Spinal cord (tissue), 10 donors: ENCODE measurements at places on chromosomes 5 and 9.
A peak's percentile ranks its signal among the peaks of the same experiment; 100 is the strongest.

- peak; percentile 32 for DNase-seq
These were observed 388.3 kb downstream of the PLK2 start for GRCh38 chr5:58071566-58071965.

DNA sequence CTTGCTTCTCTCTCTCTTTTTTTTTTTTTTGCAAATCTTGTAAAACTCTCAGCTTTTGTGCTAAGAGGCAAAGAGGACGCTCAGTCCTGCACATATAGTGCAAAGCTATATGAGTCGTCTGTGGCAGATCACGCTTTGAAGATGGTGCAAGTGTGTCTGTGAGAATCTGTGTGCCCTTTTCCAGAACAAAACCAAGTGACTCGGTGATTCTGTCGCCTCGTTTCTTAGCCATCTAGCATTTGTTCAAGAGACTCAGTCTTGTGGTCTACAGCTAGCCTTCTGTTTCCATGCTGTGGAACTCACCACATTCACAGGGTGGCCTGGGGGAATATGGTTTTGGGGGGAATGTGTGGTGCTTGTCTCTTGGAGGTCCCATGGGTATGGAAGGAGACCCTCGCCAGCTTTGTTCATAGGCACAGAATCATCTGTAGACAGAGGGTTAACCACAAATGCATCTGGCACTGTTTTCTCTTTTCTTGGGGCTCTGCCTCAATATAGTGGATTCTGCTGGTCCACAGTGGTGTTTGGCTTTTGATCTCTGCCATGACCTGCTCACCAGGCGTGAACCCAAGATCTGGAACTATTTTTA, 82.1 kb downstream of the C9orf152 start:
- no peak for DNase-seq

DNA sequence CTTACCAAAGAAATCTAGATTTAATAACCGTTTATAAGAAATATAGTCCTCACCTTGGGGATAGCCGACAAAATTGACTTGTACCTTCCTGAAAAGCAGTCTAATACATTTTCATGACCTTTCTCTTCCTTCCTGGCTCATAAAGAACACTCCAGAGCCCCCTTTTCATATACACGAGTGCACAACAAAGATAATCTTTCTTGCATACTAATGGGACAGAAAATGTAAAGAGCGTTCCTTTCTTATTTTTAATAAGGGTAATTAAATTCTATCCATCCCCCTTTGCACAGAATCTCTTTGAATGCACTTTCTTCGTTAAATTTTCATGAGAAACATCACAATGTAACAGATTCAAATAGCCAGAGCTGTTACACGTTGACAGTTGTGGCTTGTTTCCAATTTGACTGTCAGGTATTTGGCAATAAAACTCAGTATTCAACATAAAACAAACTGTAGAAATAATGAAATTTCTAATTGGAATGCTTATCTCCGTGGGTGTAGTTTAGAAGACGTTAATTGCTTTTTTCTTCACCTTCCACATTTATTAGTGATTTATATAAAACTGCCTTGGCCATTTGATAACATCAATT, 732.3 kb upstream of the DMAC1 start:
- DNase-seq: no peak

GRCh38 chr5:167953151-167953798, 338.2 kb upstream of the WWC1 start:
- DNase-seq: no peak

DNA sequence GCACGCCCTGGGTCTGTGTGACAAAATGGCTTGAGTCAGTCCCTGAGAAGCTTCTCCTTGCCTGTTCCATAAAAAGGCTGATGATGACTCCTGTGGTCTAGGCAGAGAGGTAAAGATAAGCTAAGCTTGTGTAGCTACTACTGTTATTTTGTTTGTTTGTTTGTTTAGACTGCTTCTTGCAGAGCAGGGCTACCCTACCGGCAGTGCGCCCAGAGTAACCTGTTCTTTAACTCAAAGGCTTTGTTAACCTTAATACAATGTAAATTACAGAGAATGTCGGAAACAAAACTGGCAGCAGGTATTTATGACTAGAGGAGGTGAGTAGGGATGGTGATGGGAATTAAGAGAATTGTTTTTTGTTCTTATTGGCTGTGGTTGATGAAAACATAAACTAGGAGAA, 87.6 kb downstream of the F2RL2 start:
- DNase-seq: no peak

GRCh38 chr5:160290751-160291150, 21.6 kb downstream of the CCNJL start:
- DNase-seq: no peak

DNA sequence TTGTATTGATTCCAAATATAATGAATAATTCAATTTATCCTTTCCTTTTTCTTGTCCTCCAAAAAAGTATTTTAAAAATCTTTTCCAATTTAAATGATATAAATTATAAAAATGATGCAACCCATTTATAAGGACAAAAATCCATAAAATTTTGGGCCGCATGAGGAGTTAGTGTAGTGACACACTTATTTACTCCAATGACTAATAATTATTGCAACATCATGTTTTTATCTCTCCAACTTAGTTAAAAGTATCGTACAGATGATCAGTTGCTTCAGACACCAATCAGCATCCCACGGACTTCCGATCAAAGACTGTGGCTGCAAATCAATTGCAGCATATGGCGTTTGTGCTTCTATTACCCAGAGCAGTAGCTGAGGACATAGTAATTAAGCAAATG, 58.6 kb downstream of the HTR4 start:
- DNase-seq: no peak

GRCh38 chr9:36897019-36897418, 137.0 kb downstream of the PAX5 start:
- no peak for DNase-seq

- DNase-seq: no peak
These were observed 40.2 kb downstream of the SH3RF2 start for GRCh38 chr5:145976431-145977155.

- no peak for DNase-seq
These were observed 20.8 kb downstream of the SARDH start for GRCh38 chr9:133717113-133718031.
